ENCODE measurements at places on chromosomes 16 and 17.

GRCh38 chr17:79916991-79917901 is 78.0 kb upstream of the CBX4 start:
- DNase-seq = no peak

DNA sequence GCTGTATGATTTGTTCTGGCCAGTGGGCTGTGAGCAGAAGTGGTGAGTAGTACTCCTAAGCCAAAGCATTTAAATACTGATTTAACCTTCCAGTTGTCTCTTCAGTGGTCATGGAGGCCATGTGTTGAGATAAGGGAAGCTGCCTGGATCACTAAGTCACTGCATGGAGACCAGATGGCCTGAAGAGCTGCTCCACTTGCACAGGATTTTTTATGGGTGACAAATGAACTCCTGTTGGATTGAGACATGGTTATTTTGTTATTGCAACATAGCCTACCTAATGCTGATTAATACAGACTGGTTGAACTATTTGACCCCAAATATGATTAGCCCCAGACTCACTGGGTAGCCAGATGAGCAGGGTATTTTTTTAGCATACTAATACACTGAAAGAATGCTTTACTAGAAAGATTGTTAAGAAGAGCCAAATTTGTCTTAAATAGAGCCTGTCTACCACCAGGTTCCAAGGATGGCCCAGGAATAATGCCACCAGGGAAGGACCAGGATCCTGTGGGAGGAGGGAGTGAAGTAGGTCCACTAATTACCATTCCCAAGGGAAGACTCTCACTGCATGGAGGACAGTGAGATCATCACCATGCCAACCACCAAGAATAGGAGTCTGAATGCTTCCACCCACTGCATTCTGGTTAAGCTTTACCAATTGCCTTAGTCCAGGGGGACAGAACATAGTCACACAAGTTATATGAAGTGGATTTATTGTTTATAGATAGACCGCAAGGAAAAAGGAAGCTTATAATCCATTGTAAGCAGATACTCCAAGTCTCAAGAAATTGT is 187.4 kb upstream of the IRX6 start:
- DNase-seq = no peak

- peak; percentile 15 for DNase-seq
Measured at GRCh38 chr16:16778332-16778731, 399.4 kb downstream of the NPIPA7 start.

GRCh38 chr17:46758614-46759013 is 59.9 kb downstream of the WNT3 start:
- no peak for DNase-seq

DNA sequence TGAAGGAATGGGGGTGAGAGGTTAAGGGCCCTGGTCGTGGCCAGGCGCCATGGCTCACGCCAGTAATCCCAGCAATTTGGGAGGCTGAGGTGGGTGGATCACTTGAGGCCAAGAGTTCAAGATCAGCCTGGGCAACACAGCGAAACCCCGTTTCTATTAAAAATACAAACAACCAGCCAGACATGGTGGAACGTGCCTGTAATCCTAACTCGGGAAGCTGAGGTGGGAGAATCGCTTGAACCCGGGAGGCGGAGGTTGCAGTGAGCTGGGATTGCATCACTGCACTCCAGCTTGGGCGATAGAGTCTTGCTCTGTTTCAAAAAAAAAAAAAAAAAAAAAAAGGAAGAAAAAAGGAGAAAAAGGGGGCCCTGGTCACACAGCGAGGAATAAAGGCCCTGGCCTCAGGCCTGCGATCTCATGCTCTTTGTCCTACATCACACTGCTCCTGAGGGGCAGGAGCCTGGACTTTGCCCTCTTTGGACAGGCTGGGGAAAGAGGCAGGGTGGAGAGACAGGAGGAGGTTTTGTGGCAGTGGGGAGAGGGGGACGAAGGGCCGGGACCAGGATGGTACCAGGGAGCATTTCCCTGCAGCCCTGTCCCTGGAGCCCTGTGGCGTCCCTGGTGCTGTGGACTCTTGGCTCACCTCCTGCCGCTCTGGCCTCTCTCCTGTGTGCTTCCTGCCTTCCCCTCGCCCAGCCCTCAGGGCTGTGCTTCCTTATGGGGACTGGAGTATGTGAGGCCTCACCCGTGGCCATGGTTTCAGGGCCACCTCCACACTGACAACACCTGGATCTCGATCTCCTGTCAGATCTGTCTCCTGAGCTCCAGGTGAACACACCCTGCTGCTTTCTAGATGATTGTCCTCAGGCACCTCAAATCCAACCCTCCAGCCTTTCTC is 19.7 kb upstream of the SLC25A19 start:
- DNase-seq = no peak

- no peak for DNase-seq
Measured at GRCh38 chr16:49854796-49855203, 1.1 kb downstream of the ZNF423 start.

GRCh38 chr16:46586011-46586577 is 35.1 kb downstream of the SHCBP1 start:
- DNase-seq = no peak

GRCh38 chr17:52143542-52143941 is 15.0 kb downstream of the CA10 start:
- DNase-seq = no peak

Data from KBM-7 (cell line).